ENCODE measurements at places on chromosomes 2 and 18.

DNA sequence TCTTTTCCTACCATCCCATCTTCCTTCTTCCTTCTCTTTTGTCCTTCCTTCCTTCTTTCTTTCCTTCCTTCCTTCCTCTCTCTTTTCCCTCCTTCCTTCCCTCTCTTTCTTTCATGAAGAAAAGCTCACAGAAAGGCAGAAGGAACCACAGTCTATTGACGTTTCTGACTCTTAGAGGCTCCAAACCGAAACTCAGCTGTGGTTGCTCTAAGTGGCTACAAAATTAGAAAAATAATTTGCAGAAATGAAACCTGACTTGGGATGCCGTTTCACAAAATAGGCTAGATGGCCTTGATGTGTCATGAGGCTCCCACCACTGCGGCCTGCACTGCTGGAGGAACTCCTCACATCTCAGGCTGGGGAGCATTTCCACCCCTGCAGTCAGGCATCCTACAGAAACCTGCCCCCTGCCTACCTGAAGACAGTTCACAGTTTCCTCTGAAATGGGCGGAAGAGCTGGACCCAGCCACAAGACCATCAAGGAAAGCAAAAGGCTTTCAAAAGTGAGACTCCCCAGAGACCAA is 165.6 kb downstream of the SMAD7 start:
- no peak for DNase-seq

GRCh38 chr2:72198532-72199241 is 51.0 kb upstream of the CYP26B1 start:
- no peak for DNase-seq

DNA sequence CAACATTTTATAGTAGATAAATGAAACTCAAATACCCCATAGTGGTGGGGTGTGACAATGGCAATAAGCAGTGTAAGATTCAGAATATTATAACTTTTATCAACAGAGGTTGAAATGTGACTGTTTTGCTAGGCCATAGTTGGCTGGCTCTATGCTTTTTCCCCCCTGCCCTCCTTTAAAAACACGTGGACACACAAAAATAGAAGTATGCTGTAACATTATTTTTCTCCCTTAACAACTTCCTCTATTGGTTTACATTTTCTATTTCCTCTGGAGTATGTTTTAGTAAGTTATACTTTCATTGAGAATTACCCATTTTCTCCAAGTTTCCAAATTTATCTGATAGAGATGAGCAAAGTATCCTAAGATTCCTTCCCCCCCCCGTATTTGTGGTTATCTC is 31.1 kb downstream of the NDUFAF7 start:
- DNase-seq = no peak

DNA sequence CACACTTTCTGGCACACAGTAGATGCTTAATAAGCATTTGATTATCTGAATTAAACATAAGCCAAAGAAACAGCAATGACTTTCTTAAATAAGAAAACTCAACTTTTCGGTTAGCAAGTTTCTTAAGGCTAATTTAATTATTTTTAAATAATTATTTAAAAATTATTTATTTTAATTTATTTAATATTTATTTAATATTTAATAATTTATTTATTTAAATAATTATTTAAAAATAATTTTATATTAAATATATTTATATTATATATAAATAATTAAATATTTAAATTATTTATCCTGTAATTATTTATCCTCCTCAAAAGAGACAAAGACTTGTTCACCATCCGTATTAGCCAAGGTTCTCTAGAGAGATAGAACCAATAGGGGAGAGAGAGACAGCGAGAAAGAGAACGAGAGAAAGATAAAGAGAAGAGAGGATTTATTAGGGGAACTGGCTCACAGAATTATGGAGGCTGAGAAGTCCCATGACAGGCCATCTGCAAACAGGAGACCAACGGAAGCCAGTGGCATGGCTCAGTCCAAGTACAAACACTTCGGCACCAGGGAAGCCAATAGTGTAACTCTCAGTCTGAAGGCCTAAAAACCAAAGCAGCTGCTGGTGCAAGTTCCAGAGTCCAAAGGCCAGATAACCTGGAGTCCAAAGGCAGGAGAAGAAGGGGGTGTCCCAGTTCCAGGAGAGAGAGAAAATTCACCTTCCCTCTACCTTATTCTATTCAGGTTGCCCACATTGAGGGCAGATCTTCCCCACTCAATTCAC is 125.3 kb downstream of the METTL8 start:
- DNase-seq = no peak

GRCh38 chr2:101858910-101859309 is 132.8 kb upstream of the IL1R2 start:
- no peak for DNase-seq

Data from central memory CD4-positive, alpha-beta T cell (primary cell).